ENCODE measurements at places on chromosomes 3 and 15.

DNA sequence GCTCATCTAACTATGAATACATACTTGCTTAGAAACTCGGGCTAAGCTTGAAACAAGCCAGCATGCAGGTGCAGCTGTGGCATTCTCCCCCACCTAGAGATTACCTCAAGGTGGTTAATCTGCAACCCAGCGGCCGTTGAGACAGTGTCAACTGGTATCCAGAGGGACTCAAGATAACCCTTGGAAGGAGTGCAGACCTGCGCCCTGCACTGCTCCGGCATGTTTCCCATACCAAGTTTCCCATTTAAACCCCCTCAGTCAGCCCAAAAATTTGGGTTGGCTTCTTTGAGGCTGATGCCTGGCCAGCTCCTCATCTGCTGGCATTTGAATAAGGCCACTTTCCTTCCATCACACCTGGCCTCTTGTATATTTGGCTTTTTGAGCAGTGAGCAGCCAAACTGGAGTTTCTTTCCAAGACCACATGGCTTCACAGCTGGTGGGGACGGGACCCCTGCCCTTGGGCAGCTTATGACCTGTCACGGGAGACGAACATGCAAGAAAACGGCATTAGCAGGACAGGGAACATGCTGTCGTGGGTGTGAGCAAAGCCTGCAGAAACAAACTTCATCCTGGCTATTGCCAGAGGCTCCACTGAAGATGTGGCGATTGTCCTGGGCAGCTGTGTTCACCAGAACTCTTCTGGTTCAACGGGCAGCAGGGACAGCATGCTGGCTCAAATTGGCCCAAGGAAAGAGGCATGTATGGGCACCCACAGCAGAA lies 98.2 kb downstream of the PLXNA1 start:
- no peak for DNase-seq

DNA sequence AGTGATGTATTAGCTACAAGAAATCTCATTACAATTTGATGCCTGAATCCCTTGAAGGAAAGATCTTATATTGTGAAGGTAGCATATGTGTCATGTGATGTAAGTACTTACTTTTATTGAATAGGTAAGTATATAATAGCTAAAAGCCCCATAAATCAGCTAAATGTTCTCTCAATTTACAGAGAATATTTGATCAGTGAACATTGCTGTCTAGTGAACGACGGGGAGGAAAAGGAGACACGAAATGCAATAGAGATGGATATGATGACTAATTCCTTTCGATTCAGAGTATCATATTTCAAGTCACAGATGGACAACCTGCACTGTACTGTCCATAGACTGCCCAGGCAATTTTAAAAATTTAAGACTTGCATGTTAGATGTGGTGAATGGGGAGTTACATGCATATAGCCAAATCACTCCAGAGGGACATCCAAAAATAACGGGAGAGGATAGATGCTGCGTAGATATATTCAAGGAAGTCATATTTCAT lies 462.1 kb upstream of the CDIN1 start:
- no peak for DNase-seq

- no peak for DNase-seq
Observed at GRCh38 chr15:67937153-67937761, 97.4 kb upstream of the RNU6-1 start.

GRCh38 chr3:149377408-149378364 lies at the start of gene TM4SF1:
TM4SF1 (minus strand) TSS chr3:149377649; CDS start chr3:149377547, 102 bp downstream.
- DNase-seq: no peak

- DNase-seq: no peak
Observed at GRCh38 chr15:63699101-63699785, 102.1 kb downstream of the FBXL22 start.

DNA sequence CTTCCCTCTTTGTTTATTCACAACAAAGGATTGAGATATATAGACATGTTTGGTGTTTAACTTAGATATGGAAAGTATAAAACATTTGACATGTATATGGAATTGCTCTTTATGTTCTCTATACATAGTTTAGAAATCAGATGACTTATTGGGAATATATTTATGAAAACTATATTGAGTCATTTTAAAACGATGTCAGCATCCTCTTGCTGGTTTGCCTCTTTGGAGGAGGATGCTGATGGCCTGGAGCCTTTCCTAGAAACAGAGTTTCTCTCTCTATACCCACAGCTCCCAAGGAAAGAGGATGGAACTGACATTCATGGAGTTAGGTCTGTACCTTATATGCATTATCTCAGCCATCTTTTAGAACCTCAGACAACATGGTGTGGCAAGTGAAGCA lies 40.3 kb downstream of the ZBTB38 start:
- DNase-seq: no peak

GRCh38 chr3:149473357-149474249 lies 894 bp upstream of the TM4SF4 start:
- DNase-seq: no peak

GRCh38 chr15:94008104-94009074 lies 223.0 kb upstream of the MCTP2 start:
- DNase-seq: no peak

All from cortex of kidney (tissue), 1 donor.